ENCODE measurements at places on chromosomes 6 and 20.

DNA sequence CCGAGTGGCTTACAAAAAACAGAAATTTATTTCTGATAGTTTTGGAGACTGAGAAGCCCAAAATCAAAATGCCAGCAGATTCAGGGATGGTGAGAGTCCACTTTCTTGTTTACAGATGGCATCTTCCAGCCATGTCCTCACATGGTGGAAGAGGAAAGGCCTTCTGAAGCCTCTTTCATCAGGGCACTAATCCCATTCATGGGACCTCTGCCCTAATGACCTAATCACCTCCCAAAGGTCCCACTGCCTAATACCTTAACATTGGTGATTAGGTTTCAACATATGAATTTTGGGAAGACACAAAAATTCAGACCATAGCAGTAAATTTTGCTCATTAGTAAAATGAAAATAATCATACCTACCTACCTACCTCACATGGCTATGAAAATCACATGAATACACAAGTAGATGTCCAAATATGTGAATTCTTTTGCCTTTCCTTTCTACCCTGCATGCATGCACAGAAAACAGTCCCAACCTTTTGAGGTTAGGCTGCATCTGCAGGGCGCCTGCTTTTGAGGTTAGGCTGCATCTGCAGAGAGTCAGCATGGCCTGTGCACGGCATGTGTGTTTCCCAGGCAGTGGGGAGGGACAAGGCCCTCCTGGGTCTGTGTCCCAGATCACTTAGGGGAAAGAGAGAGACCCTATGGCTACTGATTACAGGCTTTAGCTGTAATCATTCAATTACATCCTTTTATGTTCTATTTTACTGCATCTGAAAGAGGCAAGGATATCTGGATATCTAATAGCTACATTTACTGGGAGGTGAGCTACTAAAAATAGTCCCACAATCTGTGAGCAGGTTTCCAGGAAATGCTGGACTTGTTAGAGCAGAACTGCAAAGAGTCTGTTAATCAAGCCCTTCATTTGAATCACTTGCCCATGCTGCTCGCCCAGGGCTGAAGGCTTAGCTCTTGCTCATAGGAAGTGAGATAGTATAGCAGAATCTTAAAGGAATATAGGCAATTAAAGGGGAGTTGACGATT, 497.7 kb upstream of the MARCKS start:
- no peak for DNase-seq

- DNase-seq: no peak
Observed at GRCh38 chr6:133724726-133725125, 164.2 kb upstream of the TCF21 start.

- no peak for DNase-seq
Observed at GRCh38 chr6:122412001-122412400, 12.5 kb downstream of the HSF2 start.

DNA sequence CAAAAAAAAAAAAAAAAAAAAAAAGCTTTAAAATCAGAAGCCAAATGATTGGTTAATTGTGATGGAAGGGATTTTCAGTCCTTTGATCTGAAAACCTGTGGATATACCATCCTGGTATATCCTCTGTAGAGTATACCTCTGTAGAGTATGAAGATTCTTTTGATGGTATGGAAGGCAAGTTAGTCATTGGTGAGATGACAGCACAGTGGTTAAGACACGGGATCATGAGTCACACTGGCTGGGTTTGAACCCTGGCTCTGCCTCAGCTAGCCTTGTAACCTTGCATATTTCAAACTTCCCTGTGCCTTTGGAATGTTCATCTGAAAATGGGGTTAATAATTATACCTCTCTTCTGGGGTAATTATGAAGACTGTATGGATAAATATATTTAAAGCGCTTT, 179.3 kb downstream of the CARMIL1 start:
- no peak for DNase-seq

- DNase-seq: peak; percentile 33
Observed at GRCh38 chr6:53347921-53348370, 804 bp downstream of the ELOVL5 start.
